ENCODE measurements at places on chromosomes 12 and 14.
A peak's percentile ranks its signal among the peaks of the same experiment; 100 is the strongest.

GRCh38 chr14:50668826-50669143 is 679 bp upstream of the SAV1 start:
- DNase-seq, result no peak

- peak; percentile 84 for DNase-seq
These were observed 73.3 kb upstream of the PLEKHG7 start for GRCh38 chr12:92629349-92630065.

- DNase-seq, result no peak
These were observed 170.1 kb upstream of the PWP1 start for GRCh38 chr12:107515446-107515958.

GRCh38 chr14:105148604-105149145 is 19.9 kb downstream of the JAG2 start:
- DNase-seq, result no peak

GRCh38 chr12:128318341-128318740 is 51.4 kb downstream of the TMEM132C start:
- DNase-seq, result no peak

DNA sequence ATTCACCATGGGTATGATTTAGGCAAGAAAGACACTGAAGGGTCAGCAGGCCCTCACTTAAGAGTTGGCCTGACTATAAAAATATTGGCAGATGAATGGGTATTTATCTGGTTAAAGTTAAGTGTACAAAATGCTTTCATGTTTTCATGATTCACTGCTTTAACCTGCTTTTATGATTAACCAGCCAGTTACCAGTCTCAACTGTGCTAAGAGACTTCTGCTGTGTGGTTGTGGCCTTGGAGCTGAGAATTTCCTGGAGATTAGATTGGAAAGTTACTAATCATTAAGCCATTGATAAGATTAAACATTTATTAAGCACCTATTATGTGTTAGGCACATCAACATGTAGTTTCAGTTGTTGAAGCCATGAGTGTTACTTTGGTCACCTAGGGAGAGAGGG is 68.9 kb downstream of the RASSF8 start:
- no peak for DNase-seq

Measured in SK-MEL-5 (cell line).